T-helper 1 cell (primary cell): ENCODE measurements at places on chromosomes 13 and 19.

DNA sequence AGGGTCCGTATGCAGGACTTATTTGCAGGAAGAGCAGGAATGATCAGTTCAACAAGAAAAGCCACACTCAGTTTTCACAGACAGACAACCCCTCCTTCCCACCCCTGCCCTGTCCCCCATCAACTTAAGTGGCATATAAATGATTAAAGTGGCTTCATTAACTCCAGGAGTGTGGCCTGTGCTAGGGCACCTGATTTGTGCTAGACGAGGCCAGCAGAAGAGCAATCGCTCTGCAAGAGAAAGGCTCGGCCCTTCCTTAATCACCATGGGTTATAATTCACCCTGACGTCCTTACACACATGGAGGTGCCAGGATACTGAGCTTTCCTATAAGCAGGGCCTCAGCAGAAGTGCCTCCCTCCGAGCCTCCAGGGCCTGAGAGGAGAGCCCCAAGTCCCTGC, 14.6 kb downstream of the C19orf12 start:
- no peak for DNase-seq

DNA sequence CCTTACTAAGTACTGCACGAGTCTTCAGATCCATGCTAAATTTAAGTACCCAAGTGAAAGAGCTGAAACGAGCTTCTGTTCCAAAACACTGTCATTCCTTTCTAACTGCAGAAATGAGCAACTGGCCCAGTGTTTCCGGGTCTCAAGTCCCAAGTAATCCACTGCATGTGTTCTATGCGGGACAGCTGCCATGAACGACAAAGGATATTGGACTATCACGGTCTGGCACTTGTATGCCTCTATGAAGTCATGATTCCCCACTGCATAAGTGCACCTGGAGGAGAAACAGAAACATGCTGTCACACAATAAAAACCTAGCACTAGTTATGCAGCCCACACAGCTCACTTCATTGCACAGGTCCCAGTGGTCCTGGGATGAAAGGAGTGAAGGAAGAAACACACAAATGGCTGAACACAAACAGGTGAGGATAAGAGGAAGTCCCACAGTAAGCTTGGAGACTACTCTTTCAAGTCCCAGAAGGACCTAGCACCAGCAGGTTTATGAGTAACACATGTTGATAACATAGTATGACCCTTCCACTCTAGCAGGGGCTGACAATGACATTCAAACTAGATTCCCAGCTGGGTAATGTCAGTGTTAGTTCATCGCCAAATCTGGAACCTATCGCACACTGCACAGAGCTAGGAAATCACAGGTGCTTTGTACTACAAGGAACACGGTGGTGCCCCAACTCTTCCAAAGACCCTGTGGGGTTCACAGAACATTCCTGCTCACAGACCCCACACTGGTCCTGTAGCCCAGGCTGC, 11.3 kb downstream of the PCID2 start:
- no peak for DNase-seq

DNA sequence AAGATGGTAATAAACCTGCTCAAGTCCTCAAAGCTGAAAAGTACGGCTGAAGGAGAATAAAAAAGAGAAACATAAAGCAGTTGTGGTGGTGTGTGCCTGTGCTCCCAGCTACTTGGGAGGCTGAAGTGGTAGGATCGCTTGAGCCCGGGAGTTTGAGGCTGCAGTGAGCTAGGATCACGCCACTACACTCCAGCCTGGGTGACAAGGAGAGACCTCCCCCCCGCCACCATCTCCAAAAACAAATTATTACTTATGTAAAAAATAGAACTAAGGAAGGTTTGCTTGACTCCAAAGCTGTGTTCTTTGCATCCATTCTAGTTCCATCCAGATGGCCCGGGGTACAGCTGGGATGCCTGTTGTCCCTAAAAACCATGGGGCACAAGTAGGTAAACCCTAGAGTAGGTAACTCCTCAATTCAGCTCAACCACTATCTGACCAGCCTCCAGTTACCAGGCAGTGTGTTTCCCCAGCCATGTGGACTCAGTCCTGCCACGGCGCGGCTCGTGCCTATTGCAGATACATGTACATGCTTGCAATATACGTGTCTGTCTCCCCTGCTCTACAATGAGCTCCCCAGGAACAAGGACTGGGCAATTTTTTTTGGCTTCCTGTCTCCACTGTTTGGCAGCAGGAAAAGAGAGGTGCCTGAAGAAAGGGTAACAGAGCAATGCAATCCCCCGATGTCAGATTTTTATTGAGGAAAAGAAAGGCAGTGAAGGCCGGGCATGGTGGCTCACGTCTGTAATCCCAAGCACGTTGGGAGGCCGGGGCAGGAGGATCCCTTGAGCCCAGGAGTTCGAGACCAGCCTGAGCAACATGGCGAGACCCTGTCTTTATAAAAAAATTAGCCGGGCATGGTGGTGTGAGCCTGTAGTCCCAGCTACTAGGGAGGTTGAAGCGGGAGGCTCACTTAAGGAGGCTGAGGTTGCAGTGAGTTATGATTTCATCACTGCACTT, 101.3 kb downstream of the GNG7 start:
- no peak for DNase-seq

GRCh38 chr19:38496116-38496515, 62.6 kb downstream of the RYR1 start:
- no peak for DNase-seq

GRCh38 chr13:112451512-112452379, 75.6 kb downstream of the SPACA7 start:
- DNase-seq: no peak

DNA sequence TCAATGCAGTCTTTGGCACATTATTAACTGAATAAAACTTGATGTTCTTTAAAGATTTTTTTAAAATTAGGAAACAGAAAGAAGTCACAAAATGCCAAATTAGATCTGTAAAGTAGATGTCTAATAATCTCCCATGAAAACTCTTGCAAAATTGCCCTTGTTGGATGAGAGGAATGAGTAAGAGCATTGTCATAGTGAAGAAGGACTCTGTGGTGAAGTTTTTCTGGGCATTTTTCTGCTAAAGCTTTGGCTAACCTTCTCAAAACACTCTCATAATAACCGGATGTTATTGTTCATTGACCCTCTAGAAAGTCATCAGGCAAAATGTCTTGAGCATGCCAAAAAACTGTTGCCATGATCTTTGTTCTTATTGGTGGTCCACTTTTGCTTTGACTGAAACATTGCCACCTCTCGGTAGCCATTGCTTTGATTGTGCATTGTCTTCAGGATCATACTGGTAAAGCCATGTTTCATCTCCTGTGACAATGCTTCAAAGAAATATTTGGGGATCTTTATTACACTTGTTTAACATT, 549.3 kb downstream of the LIG4 start:
- no peak for DNase-seq

DNA sequence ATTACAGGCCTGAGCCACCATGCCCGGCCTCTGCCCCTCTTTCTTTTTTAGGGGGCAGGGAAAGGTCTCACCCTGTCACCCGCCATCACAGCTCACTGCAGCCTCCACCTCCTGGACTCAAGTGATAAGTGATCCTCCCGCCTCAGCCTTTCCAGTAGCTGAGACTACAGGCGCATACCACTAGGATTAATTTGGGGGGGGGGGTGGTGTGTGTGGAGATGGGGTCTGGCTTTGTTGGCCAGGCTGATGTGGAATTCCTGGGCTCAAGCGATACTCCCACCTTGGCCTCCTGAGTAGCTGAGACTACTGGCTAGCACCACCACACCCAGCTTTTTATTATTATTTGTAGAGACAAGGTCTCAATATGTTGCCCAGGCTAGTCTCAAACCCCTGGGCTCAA, 4.2 kb downstream of the APOE start:
- DNase-seq: no peak
